SJCRH30 (cell line): ENCODE measurements at places on chromosomes 16 and 17. TPM values are rescaled to one million over a fixed set of nuclear protein-coding genes. Genes with fewer than 3 reads are reported as not detected.

GRCh38 chr16:81394966-81395655, 49.5 kb upstream of the CMIP start:
- no peak for DNase-seq
- H3K4me1 ChIP-seq, result no peaks in the 10 kb centered on the region
- H3K27me3 ChIP-seq, result no peaks in the 10 kb centered on the region
- H3K36me3 ChIP-seq, result no peaks in the 10 kb centered on the region
- no peak overlapping the region for H3K4me3 ChIP-seq

DNA sequence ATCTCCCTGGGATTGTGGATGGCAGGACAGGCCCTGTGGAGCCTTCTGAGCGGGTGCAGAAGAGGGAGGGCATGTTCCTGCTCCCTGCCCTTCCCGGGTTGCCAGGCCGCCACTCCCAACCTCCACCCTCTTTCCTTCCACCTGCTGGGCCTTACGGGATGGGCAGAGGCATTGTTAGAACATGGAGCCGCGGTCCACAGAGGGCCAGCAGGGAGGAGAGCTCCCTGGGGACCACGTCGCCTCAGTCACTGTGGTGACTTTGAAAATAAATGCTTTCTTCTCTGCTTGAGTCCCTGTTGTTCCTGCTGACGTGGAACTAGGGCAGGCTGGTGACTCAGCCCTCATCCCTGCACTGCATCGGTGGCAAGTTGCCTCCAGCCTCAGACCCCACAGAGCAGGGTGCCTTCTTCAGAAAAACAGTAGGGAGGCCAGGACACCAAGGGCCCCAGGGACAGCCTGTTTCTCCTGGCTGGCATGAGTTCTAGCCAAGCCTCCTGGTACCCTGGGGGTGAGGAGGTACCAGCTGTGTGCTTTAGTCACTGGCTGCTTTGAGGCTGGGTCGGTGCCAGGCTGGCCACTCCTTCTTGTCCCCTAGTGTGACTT, 224.9 kb downstream of the SEC14L1 start:
- no peak overlapping the region for H3K27ac ChIP-seq
- H3K4me3 ChIP-seq, result no peak overlapping the region
- H3K4me1 ChIP-seq, result peaks cover 41% of the 10 kb centered on the region
- H3K36me3 ChIP-seq, result no peaks in the 10 kb centered on the region

DNA sequence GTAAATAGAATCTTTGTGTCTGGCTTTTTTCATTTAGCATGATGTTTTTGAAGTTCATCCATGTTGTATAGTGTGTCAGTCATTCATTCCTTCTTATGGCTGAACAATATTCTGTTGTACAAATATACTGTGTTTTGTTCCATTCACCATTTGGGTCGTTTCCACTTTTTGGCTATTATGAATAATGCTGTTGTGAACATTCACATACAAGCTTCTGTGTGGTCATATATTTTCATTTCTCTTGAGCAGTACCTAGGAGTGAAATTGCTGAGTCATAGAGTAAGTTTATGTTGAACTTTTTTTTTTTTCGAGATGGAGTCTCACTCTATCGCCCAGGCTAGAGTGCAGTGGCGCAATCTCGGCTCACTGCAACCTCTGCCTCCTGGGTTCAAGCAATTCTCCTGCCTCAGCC, 32.3 kb upstream of the TAOK1 start:
- no peaks in the 10 kb centered on the region for H3K36me3 ChIP-seq
- DNase-seq, result no peak
- H3K4me3 ChIP-seq, result no peak overlapping the region
- no peak overlapping the region for H3K27ac ChIP-seq
- H3K4me1 ChIP-seq, result no peaks in the 10 kb centered on the region

DNA sequence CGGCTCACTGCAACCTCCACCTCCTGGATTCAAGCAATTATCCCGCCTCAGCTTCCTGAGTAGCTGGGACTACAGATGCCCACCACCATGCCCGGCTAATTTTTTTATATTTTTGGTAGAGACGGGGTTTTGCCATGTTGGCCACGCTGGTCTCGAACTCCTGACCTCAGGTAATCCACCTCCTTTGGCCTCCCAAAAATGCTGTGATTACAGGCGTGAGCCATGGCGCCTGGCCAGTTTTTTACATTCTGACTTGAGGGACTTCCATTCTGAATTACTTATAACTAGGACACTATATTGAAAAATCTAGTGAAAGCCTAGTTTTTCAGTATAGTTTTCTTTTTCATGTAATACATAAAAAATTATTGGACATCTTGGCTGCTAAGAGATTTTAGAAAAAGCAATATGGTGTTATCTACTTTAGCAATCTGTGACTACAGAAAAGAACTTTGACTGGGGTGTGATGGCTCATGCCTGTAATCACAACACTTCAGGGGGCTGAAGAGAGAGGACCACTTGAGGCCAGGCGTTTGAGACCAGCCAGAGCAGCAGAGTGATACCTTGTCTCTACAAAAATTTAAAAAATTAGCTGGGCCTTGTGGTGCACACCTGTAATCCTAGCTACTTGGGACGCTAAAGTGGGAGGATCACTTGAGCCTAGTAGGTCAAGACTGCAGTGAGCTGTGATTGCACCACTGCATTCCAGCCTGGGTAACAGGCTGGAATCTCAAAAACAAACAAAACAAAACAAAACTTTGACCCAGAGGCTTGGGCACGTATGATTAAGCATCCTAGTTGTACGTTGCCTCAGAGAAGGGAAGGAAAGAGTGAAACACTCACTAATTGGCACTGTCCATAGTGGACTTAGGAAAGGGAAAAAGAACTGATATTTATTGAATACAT, 26.8 kb upstream of the GOSR1 start:
- no peaks in the 10 kb centered on the region for H3K27me3 ChIP-seq
- peaks cover 52% of the 10 kb centered on the region for H3K36me3 ChIP-seq
- H3K4me3 ChIP-seq, result no peak overlapping the region
- no peak overlapping the region for H3K27ac ChIP-seq

DNA sequence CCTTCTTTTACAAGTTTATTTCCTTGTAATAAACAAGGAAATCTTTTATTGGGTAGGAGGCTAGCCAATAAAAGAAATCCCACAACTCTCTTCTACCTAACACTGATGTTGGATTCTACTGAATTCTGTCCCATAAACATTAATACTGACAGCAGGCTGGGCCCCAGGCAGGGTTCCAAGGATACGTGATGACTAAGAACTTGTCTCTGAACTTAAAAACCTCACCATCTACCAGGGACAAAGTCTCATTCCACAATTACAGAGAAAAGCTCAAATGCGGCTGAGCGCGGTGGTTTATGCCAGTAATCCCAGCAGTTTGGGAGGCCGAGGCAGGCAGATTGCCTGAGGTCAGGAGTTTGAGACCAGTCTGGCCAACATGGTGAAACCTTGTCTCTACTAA, 64.9 kb downstream of the ARHGAP17 start:
- no peaks in the 10 kb centered on the region for H3K4me1 ChIP-seq
- no peak overlapping the region for H3K4me3 ChIP-seq
- DNase-seq, result no peak
- no peak overlapping the region for H3K27ac ChIP-seq

GRCh38 chr17:42517516-42517915, 18.5 kb upstream of the NAGLU start:
- H3K36me3 ChIP-seq, result 0 out of 2 replicates have a peak, but pooled peaks cover 4% of the 10 kb centered on the region
- no peaks in the 10 kb centered on the region for H3K27me3 ChIP-seq
- DNase-seq, result peak; percentile 91

GRCh38 chr16:28035866-28036393, 27.6 kb downstream of the GSG1L start:
- H3K27me3 ChIP-seq, result no peaks in the 10 kb centered on the region
- no peak for DNase-seq
- no peaks in the 10 kb centered on the region for H3K36me3 ChIP-seq
- H3K4me3 ChIP-seq, result no peak overlapping the region

DNA sequence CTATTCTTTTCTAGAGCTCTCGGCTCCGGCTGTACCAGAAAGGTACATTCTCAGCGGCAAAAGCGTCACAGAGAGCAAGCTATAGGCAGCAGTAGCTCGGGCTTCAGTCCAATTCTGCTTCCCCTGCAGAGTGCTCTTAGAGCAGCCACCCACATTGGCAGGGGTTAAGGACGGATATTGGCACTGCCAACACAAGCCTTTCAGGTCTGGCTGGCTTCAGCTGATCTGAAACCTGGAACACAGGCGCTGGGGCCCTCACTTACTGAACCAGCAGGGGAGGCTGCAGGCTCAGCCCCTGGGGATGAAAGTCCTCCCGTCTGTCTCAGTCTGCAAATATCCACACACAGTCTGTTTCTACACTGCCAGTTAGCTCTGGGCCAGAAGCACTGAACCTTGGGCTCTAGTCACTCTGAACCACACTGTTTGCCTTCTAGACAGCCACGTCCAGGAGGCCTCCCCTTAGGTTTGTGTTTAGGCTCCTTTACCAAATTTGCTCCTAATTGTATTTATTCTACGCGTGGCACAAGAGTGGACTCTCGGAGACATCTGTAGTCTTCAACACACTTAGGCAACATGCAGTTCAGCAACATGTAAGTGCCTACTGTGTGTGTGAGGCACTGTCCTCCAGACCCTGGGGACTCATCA, 40.1 kb downstream of the HIC1 start:
- H3K27ac ChIP-seq, result no peak overlapping the region
- H3K27me3 ChIP-seq, result no peaks in the 10 kb centered on the region
- H3K36me3 ChIP-seq, result no peaks in the 10 kb centered on the region
- DNase-seq, result no peak
- no peak overlapping the region for H3K4me3 ChIP-seq

DNA sequence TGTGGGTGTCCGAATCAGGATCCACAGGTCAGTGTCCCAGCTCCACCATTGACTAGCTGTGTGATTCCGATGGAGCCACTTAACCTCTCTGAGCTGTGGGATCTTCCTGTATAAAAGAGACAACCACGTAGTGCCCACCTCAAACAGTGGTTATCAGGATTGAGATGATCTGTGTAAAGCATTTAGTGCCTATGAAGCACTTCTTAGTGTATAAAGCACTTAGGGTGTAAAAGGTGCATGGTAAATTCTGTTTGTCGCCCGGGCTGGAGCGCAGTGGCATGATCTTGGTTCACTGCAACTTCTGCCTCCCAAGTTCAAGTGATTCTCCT, 95.2 kb downstream of the MARF1 start:
- 0 out of 2 replicates have a peak, but pooled peaks cover 4% of the 10 kb centered on the region for H3K4me1 ChIP-seq
- no peak overlapping the region for H3K27ac ChIP-seq
- H3K4me3 ChIP-seq, result no peak overlapping the region
- H3K27me3 ChIP-seq, result no peaks in the 10 kb centered on the region
- no peak for DNase-seq
- peaks cover 10% of the 10 kb centered on the region; the same call in 1 of the 2 replicates for H3K36me3 ChIP-seq

DNA sequence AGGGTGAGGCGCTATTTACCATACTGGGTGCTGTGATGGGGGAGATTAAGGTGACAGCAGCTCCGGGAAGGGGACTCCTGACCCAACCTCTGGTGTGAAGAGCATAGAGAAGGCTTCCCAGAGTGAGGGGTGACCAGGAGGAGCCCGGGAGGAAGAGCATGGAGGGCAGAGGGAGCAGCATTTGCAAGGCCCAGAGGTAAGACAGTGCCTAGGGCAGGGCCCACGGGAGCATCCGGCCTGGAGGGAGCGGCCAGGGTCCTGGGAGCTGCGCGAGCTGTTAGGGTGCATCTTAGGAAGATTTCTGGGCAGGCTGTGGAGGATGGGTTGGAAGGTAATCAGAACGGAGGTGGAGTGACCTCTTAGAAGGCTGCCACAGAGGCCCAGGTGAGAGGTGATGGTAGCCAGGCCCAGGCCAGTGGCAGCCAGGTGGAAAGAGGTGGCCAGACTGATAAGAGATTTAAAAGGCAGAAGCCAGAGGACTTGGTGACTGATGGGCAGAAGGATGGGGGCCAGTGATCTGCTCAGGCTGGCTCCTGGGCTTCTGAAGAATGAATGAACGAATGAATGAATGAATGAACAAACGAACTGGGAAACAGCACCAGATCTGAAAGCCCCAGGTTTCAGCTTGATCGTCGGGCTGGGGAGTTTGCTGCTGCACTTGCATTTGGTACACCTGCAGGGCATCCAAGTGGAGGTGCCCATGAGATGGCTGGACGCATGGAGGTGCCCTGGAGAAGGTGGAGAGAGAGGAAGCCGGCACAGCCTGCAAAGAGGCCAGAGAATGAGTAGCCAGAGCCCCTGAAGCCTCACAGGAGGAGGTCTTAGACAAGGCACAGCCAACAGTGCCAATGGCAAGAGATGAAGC, 13.0 kb upstream of the TMEM92 start:
- DNase-seq, result no peak
- no peak overlapping the region for H3K27ac ChIP-seq
- H3K4me1 ChIP-seq, result peaks cover 2% of the 10 kb centered on the region; the same call in 1 of the 2 replicates
- H3K4me3 ChIP-seq, result no peak overlapping the region

- H3K27ac ChIP-seq, result peak overlapping the region; percentile 57
- no peaks in the 10 kb centered on the region for H3K36me3 ChIP-seq
- H3K4me1 ChIP-seq, result peaks cover 4% of the 10 kb centered on the region; the same call in 1 of the 2 replicates
- H3K4me3 ChIP-seq, result peak overlapping the region; percentile 22
Measured at GRCh38 chr16:86609115-86609514, 30.8 kb downstream of the FOXL1 start.

DNA sequence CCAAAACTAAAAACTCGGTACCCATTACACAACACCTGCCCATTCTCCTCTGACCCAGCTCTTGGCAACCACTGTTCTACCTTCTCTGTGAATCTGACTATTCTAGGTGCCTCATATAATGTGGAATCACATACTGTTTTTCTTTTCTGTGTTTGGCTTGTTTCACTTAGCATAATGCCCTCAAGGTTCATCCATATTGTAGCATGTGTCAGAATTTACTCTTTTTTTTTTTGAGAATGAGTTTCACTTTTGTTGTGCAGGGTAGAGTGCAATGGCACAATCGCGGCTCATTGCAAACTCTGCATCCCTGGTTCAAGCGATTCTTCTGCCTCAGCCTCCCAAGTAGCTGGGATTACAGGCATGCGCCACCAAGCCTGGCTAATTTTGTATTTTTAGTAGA, 59.5 kb upstream of the RBL2 start:
- no peak overlapping the region for H3K4me3 ChIP-seq
- no peak overlapping the region for H3K27ac ChIP-seq
- no peaks in the 10 kb centered on the region for H3K4me1 ChIP-seq

- DNase-seq, result peak; percentile 63
- H3K27ac ChIP-seq, result no peak overlapping the region
- no peaks in the 10 kb centered on the region for H3K4me1 ChIP-seq
Measured at GRCh38 chr16:84585886-84586285, 32.0 kb downstream of the COTL1 start.

The NLGN2 gene
- 5.0 and 6.8 TPM in 2 replicates for total RNA-seq

The TBC1D3G gene
- not detected in 2 replicates for total RNA-seq

The TRPV3 gene
- 1.6 and 2.0 TPM in 2 replicates for total RNA-seq

The KLHL10 gene
- total RNA-seq, result not detected in 2 replicates

The MED1 gene
- 34.0 and 35.9 TPM in 2 replicates for total RNA-seq

The KRT12 gene
- total RNA-seq, result not detected in 2 replicates

The TSR3 gene
- 48.3 and 50.5 TPM in 2 replicates for total RNA-seq

The SPAG5 gene
- total RNA-seq, result 131 and 147 TPM in 2 replicates

The PRAC2 gene
- 0.56 and 0.59 TPM in 2 replicates for total RNA-seq
